ENCODE measurements at places on chromosomes 12 and 14. TPM values are rescaled to one million over a fixed set of nuclear protein-coding genes. Genes with fewer than 3 reads are reported as not detected.

SMCO2 gene
- 2.4 TPM for polyA plus RNA-seq

TSPAN8 gene
- not detected for polyA plus RNA-seq

CEP83 gene
- polyA plus RNA-seq = 8.1 TPM

PSMA3 gene
- 198 TPM for polyA plus RNA-seq

SLC24A4 gene
- polyA plus RNA-seq = 0.17 TPM

BORCS5 gene
- polyA plus RNA-seq = 11.4 TPM

TSPAN11 gene
- 5.6 TPM for polyA plus RNA-seq

IL22 gene
- not detected for polyA plus RNA-seq

ALDH1L2 gene
- 1.0 TPM for polyA plus RNA-seq

TNFAIP2 gene
- 6.1 TPM for polyA plus RNA-seq

TMCC3 gene
- 1.9 TPM for polyA plus RNA-seq

SMIM41 gene
- polyA plus RNA-seq = not detected

BEST3 gene
- not detected for polyA plus RNA-seq

MED13L gene
- 38.9 TPM for polyA plus RNA-seq
